ENCODE measurements at places on chromosomes 2 and 18.

GRCh38 chr18:76467371-76468190, 27.5 kb downstream of the ZNF516 start:
- no peak for DNase-seq

- no peak for DNase-seq
Measured at GRCh38 chr2:15251753-15252152, 309.4 kb downstream of the NBAS start.

GRCh38 chr18:36247036-36247435, 50.5 kb upstream of the FHOD3 start:
- DNase-seq = no peak

DNA sequence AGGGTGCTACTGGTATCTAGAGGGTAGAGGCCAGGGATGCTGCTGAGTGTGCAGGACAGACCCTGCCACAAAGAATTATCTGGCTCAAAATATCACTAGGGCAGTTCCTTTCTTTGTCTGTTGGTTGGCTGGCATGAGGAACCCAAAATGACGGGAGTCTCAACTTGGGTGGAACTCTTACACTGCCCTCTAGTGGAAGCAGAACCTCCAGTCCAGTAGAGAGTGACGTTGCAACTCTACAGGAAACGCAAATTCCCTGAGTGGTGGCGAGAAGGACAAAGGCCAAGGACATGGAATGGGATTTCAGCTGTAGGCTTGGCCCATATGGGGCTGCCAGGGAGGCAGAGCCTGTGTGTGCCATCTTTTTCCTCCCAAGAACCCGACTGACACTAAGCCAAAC, 47.1 kb downstream of the COPS8 start:
- DNase-seq = no peak

- peak; percentile 51 for DNase-seq
Measured at GRCh38 chr2:43217228-43218154, 8.9 kb downstream of the ZFP36L2 start.

- DNase-seq = no peak
Measured at GRCh38 chr2:85706599-85707296, 12.6 kb downstream of the GNLY start.
